ENCODE measurements at places on chromosomes 7 and 10.
A peak's percentile ranks its signal among the peaks of the same experiment; 100 is the strongest.

GRCh38 chr10:113187063-113187777, 237.2 kb downstream of the TCF7L2 start:
- no peak for DNase-seq

GRCh38 chr7:37945336-37945735, 24.9 kb downstream of the EPDR1 start:
- DNase-seq = peak; percentile 93

- peak; percentile 18 for DNase-seq
Measured at GRCh38 chr10:34198953-34199352, 616.1 kb downstream of the PARD3 start.

- DNase-seq = no peak
Measured at GRCh38 chr7:92504563-92504962, 23.8 kb downstream of the PEX1 start.

GRCh38 chr7:79553811-79554555, 100.5 kb upstream of the MAGI2 start:
- peak; percentile 82 for DNase-seq

DNA sequence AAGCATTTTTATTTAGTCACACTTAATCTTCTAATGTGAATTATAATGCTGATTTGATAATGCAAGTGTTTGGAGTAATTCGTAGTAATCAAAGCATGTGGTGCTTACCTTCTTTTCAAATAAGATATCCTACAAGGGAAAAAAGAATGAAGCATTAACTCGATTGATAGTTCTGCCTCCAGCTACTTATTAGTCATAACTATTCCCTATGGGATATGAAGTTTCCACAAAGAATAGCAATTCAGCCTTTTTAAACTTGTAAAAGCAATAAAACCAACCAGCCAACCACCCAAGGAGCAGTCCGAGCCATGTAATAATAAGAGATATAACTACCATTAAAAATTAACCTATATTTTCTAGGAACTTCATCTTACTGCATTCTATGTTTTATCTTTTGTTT, 11.6 kb downstream of the COL28A1 start:
- DNase-seq = peak; percentile 70

GRCh38 chr10:91694170-91694794, 61.4 kb upstream of the PPP1R3C start:
- peak; percentile 59 for DNase-seq

DNA sequence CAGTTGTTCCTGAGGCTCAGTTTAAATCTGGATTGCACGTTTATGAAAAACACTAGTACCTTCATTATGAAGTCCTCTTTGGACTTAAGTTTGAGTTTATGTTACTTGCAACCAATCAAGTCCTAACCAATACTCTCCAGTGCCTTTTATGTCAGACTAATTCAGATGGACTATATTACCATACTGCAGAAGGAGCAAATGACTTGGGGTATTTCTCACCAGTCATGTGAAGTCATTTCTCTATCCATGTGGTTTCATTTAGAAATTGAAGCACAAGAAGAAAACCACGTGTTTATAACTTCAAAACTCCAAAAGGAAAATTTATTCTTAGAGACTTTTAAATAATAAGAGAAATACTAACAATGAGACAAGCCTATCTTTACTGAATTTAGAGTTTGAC, 201.6 kb downstream of the MBL2 start:
- DNase-seq = peak; percentile 44

DNA sequence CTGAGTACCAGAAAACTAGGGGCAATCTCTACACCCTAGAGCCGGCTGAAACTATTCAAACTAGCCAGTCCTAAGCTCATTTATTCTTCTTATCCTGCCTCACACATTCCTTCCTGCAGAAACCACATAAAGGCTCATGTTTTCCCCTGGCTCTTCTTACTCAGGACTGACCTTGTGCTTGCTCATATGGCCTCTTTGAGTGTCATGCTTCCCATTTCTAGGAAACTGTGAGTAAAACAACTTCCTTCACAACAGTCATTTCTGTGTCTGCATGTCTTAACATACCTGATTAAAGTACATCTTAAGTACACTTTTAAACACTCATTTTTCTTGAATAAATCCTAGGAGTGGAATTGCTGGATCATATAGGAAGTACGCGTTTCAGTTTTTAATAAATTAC, 52.3 kb upstream of the KIAA1217 start:
- DNase-seq = peak; percentile 5

DNA sequence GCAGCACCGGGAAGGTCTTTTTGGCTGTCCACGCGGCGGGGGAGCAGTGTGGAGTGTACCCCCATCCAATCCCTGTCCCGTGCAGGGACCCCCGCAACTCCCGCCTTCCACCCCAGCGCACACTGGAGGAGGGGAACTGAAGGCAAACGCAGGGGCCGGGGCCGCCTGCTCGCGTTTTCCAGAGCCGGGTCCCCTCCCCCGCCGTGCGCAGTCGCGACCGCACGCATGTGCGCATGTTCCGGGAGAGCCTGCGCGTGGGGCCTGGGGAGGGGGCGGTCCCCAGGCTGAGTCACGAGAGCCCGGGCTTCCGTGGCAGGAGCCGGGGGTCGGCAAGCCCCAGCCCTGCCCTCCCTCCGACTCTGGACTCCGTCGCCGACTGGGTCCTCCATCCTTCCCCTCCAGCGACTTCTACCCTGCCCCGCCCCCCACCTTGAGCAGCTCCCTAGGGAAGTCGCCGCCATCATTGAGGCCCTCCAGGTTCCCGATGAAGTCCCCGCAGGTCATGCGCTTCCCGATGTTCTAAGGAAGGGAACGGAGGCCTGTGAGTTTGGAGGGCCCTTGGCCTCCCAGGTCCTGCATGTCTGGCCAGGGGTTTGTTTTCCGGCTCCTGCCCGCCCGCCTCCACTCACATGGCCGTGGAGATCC, 8.0 kb downstream of the PSD start:
- no peak for DNase-seq

GRCh38 chr7:18064242-18064838, 36.7 kb upstream of the PRPS1L1 start:
- DNase-seq = peak; percentile 32

- no peak for DNase-seq
Measured at GRCh38 chr7:17556247-17556956, 257.9 kb downstream of the AHR start.

DNA sequence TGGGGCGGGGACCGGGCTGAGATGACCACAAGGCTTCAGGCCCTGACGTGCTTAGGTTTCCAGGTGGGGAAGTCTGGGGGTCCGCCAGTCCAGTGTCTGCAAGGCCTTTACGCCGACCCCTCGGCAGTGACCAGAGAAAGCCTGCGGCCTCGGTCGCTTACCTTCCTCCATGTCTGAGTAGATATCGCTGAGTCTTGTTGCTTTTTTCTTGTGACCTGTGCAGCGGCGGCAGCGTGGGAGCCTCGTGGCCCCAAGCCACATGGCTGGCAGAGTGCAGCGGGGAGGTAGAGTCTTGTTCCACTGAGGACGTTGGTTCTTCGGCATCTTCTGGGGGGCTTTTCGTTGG, 329 bp downstream of the NOLC1 start:
- DNase-seq = peak; percentile 26

GRCh38 chr10:132113766-132114365, 48.1 kb downstream of the JAKMIP3 start:
- no peak for DNase-seq

- DNase-seq = no peak
Measured at GRCh38 chr10:82628373-82628772, 753.4 kb downstream of the NRG3 start.

DNA sequence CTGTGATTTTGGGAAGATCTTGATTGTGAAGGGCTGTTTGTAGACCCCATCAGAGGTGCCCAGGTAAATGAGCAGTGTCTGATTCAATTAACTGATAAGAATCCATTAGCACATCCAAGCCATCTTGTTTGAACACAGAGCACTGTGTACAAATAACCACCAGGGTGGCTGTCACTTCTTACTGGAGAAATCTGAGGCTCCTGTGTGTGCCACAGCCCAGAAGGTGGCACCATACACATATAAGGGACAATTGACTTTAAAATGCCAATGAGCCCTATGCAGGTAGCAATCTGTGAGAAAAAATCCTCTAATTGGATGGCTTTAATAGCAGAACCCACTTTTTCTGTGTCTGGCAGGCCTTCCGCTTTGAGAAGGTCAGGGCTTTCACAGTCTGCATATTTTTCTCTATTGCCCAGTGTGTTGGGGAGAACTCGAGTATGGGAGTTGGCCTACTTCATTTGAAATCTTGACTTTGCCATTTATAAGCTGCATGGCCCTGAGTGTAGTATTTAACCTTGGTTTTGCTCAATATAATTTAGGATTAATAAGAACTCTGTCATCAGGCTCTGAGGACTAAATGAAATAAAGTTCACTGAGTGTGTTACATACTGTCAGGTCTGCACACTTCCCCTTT, 517.4 kb downstream of the CCSER2 start:
- no peak for DNase-seq

GRCh38 chr10:29811751-29812427, 177.1 kb upstream of the SVIL start:
- DNase-seq = peak; percentile 97

DNA sequence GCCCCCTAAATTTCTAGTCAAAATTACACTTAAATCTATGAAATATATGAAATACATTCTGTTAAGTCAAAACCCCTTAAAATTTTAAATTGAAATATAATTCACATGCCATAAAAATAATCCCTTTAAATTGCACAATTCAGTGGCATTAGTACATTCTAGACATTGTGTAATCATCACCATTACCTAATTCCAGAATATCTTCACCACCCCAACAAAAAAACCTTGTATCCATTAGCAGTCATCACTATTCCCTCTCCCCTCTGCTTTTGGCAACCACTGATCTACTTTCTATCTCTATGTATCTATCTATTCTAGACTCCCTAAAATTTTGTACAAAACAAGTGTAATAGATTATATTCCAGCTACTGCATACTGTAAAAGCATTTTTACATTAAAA, 261.2 kb downstream of the GLI3 start:
- DNase-seq = peak; percentile 65

- DNase-seq = peak; percentile 40
Measured at GRCh38 chr7:74372511-74373111, 81.1 kb upstream of the GTF2IRD1 start.

DNA sequence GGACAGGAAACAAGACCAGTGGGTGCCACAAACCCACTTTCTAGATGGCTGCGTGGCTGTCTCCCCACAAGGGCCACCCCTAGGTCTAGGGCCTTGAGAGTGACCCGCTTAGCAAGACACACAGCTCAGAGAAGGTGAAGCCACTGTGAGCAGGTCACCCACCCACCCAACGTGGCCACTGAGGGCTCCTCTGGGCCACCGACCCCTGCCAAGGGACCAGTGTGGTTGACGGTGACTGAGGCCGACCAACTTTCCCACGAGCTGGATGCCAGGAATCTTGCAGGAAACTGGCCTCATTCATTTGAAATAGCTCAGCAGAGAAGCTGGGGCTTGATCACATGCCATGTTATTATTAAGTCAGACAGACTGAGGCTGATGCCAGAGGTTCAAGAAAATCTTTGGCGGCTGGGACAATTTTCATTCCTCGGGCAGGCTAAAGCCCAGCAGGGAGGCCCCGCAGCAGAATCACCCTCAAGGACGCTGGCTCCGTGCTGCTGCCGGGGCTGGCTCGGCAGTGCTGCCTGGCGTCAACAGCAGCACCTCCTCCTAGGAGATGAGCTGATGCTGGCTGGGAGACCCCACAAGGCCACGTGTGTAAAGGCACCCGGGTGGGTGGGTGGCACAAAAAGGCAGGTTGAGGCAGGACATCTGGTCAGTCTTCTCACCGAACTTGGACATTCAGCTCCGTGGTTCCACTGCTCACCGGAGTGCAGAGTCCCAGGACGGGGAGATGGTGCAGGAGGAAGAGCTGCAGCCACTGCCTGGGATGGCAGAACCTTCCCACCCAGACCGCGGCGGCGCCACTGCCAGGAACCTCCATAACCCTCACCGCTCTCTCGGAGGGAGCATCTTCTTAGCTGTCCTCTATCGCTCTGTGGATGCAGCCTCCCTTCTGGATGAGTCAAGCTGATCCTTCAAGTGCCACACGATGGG, 57.8 kb downstream of the ZRANB1 start:
- peak; percentile 61 for DNase-seq

- no peak for DNase-seq
Measured at GRCh38 chr7:55877308-55877707, 9.9 kb upstream of the ZNF713 start.

GRCh38 chr10:96401036-96401435, 42.2 kb upstream of the OPALIN start:
- DNase-seq = no peak

- DNase-seq = no peak
Measured at GRCh38 chr10:873020-873419, 58.5 kb downstream of the LARP4B start.

- no peak for DNase-seq
Measured at GRCh38 chr10:114662646-114663217, 4.7 kb upstream of the ABLIM1 start.

- DNase-seq = no peak
Measured at GRCh38 chr7:156015237-156016020, 203.2 kb upstream of the SHH start.
